ENCODE measurements at places on chromosomes 12 and 14.

DNA sequence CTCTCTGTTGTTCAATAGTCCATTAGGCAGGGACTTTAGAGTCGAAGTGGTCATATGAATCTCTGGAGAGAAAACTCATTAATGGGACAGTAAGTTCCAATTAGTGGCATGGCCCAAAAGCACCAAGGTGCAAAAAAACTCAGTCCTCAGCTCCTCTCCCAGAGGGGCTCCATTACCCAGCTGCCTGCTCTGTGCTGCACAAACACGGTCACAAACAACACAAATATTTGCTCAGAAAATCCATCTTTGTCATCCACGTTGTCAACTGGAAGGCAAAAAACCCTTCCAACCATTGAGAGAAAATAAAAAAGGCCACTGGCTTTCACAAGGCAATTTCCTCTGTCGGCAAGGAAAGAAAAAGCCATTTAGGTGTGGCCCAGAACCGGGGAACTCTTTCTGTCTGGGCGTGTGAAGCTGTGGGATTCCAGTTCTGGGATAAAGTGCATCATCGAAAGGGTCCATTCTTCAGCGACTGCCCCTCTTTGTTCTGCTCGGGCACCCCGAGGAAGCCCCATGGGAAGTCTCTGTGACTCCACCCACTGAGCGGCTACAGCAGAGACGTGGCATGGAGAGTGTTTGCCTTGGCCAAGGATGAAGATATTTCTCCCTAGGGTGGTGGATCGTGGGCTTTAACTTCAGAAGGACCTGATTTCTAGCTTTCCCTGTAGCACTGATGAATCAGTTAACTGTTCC, 137.6 kb downstream of the VRK1 start:
- DNase-seq, result no peak

- DNase-seq, result no peak
Observed at GRCh38 chr14:65446159-65446558, 33.6 kb downstream of the FUT8 start.

DNA sequence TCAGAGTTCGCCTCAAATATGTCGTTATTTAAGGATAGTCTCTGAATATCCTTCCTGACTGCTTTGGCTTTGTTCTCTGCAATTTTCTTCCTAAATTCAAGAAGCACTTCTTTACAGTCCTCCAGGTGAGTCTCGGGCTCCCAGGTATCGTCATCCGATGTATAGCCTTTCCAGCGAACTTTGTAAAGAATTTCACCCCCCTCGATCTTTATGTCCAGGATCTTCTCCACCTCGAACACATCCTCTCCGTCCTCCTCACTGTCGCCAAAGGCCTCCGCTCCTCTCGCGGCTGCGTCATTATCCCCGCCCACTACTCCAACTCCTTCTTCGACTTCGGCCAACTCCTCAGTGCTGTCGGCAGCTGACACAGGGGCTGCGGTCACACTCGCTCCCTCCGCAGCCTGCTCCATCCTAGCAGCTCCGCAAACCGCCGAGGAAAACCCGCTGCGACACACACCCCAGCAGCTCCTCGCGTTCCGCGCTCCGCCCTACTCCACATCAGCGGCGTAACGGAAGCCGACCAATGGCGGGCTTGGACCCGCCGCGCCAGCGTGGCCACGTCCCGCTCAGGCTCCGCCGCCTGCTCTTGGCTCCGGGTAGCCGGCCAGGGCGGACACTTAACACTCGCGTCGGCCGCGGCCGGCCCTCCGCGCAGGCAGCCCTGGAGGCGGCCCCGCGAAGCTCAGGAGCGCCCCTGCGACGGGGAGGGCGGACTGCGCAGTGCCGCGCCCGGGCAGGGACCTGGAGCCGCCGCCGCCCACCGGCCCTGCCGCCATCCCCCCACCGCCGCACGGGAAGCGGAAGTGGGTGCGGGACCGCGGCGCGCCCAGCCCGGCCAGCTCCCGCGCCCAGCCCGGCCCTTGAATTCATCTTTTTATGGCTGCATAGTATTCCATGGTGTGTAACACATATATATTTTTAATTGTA, 4.1 kb downstream of the CD163L1 start:
- peak; percentile 7 for DNase-seq

DNA sequence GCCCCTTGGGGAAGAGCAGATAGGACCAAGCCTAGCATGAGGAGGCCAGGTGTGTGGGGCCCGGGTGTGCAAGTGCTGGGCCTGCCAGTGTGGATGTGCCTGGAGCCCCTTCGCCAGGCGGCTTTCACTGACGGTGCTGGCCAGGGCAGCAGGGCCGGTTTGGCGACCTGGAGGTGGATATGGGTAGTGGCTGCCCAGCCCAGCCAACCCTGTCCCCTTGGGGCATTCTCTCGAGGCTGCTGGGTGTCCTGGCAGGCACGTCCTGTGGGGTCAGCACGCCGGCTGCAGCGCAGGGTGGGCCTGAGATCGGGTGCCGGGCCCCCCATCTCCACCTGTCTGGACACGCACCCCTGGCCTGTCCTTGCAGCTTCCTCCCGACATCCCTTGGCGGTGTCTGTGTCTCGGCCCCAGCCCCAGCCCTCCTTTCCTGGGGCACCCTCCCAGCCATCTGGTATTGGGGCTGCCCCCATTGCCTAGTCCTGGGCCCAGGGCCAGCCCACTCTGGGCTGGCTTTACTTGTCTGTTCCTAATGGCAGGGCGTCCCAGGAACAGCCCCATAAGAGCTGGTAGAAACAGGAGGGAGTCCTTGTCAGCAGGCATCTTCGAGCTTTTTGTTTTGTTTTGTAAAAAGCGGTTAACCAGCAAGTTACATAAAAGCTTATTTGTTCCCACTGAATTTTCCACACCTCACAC, 7.2 kb upstream of the CRIP2 start:
- no peak for DNase-seq

DNA sequence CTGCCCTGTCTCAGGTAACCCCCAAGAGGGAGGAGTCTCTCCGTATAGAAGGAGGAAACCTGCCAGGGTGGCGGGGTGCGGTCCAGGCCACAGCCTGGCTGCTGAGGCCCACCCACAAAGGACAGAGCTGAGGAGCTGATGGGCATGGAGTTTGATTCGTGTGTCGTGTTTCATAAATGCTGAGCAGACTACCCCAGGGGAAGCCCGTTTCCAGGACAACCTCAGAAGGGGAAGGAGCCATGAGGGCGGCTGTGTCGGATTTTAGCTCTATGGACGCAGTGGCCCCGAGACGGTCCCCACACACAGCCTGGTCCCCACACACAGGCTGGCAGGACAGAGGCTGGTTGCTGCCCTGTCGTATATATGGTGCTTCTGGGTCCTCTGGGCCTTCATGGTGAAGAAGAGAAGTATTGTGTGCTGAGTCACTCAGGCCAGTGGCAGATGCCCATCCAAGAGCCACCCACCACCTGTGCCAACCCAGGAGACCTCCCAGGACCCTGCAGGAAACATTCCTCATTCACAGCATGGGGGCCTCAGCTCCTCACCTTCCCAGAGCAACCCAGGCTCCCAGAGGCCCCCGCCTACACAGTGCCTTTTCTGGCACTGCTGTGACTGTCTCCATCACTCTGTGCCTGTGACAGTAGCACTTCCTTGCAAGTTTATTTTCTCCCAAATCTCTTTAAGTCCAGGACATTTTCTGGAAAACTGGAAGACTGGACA, 63.1 kb upstream of the RIN3 start:
- no peak for DNase-seq

DNA sequence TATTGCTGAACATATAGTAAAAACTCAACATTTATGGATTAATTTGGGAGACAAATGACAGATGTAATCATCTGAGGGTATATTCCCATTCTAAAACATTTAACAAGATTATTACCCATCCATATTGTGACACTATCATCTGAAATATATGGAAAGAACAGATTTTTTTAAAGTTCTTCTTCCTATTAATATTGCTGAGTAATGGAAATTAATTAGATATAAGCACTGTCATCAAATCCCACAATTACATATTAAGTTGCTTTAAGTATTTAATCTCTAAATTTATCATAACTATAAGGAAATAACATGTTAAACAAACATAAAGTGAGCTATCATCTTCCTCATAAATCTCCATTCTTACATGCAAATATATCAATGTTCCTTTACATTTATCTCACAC, 22.0 kb downstream of the EML5 start:
- DNase-seq, result no peak

GRCh38 chr12:102708108-102708507, 208.9 kb downstream of the PAH start:
- no peak for DNase-seq

DNA sequence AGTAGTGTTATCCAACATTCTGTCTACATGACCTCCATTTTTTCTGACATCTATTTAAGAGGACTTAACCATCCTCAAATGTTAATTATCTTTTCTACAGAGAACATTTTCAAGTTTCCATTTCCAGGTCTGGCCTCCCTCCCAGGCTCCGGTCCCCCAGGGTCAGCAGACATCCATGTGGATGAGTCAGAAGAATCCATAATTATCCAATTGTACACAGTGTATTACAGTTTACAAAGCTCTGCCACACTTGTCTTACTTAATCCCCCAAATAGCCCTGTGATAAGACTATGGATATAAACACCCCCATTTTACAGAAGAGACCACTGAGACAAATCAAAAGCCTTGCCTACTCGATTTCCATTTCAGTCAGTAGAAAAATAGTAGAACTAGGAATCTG, 65.0 kb downstream of the SLC8A3 start:
- DNase-seq, result no peak

GRCh38 chr14:93004699-93005082, 81.7 kb downstream of the CHGA start:
- DNase-seq, result no peak

GRCh38 chr12:130245251-130245650, 83.0 kb downstream of the FZD10 start:
- no peak for DNase-seq

DNA sequence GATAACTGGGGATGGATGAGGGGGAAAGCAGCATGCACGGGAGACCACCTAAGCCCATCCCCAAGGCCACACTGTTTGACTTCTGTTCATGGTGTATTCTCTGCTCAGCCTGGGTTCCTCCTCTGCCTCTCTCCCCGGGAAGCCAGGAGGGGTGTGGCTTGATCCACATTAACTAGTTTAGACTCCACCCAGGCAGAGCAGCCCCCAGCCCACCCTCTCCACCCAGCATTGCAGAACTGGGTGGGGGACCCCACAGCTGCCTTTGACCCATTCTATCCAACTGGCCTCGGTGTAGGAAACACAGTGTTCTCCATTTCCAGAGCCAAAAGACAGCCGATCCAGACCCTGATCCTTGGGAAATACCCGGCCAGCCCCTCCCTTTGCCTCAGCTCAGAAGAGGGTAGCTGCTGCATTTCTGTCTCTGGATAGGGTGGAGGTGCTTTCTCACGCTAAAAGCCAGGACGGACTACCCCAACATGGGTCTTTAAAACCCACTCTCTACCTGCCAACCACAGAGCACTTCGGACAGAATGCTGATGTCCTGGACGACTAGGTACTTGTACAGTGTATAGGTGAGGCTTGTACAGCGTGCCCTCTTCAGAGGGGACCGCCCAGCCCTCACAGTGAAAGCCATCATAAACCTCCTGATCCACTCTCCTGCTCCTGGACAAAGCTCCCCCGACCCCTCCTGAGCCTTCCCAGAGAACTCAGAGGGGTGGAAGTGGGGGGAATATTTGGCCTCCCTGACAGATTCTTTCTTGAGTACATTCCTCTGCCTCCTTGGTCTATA, 9.4 kb downstream of the SPRYD3 start:
- no peak for DNase-seq

DNA sequence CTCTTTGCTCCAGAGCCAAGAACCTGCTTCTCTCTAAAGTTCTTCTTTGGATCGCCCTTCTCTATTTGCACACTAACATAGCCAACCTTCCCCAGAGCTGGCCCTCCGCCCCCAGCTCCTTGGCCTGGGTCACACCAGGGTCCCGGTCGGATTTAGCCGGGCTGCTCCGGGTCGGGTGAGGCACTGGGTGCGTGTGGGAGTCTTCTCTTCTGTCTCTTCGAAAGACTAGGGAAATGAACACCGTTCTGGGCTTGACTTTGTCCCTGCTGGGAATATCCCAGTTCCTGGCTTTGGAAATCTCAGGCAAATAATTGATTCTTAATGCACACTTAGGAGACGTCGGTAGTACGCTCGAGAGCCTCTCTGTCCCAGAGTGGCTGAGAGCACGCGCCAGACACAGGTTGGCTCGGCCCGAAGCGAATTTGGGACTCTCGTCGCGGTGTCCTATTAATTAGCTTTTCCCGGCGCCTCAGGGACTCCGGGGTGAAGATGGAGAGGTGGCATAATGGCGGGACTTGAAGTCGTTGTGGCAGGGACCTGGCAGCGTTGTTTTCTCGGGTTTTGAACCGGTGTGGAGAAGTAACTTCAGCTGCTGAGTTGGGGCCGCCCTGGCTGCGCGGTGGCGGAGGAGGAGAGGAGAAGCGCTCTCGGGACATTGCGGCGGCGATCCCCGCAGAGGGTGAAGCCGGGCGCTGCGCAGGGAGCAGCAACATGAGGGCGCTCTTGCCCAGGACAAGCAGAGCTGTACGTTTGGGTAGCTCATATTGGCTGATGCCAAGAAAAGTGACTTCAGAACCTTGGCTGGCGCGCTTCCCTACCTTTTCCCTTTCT, 7.5 kb downstream of the FOXG1 start:
- no peak for DNase-seq

DNA sequence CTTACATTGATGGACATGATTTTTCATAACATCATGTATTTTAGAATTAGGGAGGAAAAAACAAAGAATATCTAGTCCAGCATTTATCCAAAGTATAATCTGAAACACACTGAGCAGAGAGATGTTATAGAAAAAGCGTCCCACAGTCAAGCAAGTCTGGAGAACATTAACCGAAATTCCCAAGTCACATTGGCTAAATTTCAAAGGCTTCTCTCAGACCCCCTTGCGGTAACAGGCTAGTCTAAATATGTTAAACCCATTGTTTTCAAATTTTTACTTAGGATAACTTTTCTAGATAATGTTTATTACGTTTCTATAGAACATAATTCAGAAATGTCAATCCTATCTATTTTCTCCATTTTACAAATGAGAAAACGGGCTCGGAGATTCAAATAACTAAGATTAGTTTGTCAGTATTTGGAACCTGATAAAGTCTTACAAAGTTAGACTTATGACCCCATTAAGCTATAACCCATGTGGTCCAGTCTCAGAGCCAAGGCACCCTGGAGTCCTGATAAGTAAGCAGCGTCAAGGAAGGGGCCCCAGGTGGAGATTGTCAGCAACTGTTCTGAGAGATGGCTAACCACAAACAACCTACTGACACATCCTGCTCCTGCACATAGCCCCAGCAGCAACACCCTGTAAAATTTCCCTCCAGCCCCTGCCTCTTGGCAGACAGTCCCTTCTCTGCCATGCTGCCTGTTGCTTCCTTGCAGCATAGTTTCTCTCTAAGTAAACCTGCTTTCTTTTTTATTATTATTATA, 220.6 kb upstream of the TMEM260 start:
- DNase-seq, result no peak

GRCh38 chr14:67569011-67569650, 30.9 kb downstream of the PIGH start:
- DNase-seq, result no peak

DNA sequence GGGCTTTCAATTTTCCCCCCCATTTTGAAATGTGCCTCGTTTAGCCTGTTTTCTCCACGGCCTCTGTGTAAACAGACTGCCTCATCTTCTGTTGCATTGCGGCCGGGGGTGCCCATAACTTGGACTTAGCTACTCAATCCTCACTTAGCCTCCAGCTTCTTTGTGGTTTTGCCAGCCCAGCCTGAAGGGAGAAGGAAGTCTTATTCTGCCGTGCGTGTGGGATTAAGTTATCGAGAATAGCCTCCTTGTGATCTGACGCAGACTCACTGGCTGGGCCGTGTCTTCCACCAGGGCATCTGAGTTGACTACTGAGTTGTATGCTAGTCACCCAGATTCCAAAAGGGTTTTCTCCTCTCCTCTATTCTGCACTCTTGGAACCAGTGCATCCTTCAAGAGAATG, 8.1 kb downstream of the PRKAB1 start:
- no peak for DNase-seq

Data from stimulated activated CD8-positive, alpha-beta memory T cell treated with anti-CD3 and anti-CD28 coated beads, Interleukin-7, amount 100 ng/mL, for 48 hours (primary cell).